Right forelimb (tissue), 1 donor: ENCODE measurements at places on chromosomes 16 and 17.
A peak's percentile ranks its signal among the peaks of the same experiment; 100 is the strongest.

- DNase-seq, result no peak
These were observed 330.7 kb downstream of the KIF2B start for GRCh38 chr17:54153423-54153822.

DNA sequence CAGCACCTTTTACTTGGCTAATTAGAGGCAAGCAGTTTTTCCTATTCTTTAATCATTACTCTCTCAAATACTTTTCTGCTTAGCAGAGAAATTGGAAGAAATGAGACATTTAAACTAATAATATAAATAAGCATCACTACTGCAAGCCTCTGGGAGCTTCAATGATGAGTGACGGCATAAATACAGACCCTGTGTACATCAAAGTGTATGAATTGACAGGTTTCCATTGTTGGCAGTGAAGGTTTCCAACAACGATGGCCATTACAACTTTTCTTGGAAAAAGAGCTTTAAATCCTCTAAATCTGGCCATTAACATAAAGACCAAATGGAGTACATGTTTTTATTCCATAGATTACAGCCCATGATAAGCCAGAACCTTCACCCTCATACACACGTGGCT is 39.4 kb upstream of the CACNG5 start:
- no peak for DNase-seq

DNA sequence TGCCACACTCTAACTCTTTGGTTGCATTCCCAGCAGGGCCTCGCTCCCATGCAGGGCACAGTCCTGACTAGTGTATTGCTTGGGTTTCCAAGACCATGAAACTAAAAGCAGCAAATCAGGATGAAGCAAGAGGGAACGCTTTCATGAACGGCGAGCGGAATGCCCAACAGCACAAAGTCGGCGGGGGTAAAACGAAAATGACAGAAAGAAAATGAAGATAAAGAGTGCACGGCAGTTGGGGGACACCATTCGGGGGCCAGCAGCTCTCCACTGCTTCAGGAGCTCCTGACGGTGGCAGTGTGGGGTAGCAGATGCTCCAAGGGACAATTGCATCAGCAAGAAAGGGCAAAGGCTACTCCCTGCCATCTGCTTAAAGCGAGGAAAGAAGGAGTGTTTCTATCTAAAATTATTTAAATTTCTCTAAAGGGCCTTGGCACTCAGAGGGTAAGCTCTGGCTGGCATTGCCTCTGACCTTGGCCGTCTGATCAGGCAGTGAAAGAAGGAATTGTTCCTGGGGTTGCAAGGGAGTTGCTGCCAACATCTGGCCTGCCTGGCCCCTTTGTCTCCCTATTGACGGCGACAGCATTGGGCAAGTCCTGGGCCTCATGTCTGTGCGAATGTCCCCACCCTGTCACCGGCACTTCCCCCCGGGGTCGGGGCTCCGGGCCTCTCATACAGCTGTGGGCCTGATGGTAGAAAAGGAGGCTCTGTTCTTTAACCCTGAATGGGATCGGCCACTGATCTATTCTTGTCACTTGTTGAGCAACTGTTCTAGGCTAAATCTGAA is 138.2 kb downstream of the CMIP start:
- DNase-seq, result no peak

- no peak for DNase-seq
These were observed 4.1 kb upstream of the PMP22 start for GRCh38 chr17:15269087-15269779.

DNA sequence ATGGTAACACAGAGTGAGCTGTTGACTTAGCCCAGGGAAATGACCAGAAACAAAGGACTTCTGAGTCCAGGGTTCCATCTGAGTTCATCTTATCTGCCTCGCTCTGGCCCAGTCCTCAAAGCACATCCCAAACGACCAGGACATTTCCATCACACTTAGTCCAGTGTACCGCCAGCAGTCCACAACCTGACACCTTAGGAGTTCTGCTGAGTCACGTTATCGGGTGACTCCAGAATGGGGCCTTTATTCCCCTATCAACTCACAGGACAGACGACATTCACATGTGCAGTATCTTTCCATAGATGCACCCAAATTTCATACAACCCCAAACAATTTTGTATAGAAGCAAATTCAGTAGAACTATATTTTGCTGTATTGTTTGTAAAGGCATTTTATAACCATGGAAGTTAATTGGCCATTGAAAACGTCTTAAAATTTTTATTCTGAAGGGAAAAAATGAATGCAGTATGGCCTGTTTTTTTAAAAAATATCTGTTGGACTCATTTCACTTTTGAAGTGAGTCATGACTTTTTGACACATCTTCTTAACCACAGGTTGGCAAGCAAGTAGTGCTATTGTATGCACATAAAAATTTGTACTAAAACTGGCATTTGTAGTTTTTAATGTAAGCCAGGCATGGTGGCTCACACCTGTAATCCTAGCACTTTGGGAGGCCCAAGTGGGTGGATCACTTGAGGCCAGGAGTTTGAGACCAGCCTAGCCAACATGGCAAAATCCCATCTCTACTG is 46.3 kb downstream of the ZNF18 start:
- no peak for DNase-seq

DNA sequence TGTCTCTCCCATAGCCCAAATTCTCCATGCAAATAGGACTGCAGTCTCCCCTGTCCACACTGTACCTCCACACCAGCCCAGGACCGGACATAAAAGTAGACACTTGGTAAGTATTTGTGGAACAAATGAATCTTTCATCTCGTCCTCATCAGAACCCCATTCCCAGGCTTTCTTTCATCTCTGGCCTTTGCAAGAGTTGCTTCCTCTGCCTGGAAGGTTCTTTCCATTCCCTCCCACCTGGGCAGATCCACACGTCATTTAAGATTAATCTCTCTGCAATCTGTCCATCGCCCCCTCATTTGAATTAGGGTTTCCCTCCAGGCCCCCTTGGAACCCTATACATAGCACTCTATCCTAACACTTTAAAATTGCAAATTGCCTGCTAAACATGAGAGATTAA is 3.9 kb upstream of the NXPH3 start:
- no peak for DNase-seq

DNA sequence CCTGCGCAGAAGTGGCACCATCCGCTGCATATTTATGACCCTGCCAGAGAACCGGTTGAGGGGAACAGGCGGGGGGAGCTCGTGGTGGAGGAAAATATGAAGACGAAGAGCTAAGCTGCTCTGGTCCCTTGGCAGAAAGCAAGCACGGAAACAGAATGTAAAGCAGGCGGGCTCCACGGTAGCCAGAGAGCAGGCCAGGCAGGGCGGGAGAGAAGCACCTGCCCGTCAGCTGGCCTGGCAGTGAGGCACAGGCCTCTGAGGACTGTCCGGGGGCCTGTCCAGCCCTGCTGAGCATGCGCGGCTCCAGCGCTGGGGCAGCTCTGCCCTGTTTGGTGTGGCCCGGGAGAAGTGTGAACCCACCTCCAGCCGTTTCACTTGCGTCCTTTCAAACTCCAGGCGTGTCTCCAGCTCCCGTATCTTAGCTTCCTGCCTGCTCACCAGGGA is 46.7 kb downstream of the PIPOX start:
- peak; percentile 72 for DNase-seq

GRCh38 chr16:84732674-84733352 is 33.0 kb downstream of the USP10 start:
- no peak for DNase-seq

- DNase-seq, result peak; percentile 65
These were observed 523 bp downstream of the KCTD2 start for GRCh38 chr17:75047398-75048098.

- DNase-seq, result peak; percentile 92
These were observed 3.1 kb downstream of the RAB11FIP4 start for GRCh38 chr17:31394544-31394943.

GRCh38 chr17:28950017-28950751 is 1.1 kb downstream of the PHF12 start:
- DNase-seq, result peak; percentile 66

GRCh38 chr17:42720996-42721583 is 23.8 kb downstream of the EZH1 start:
- no peak for DNase-seq

DNA sequence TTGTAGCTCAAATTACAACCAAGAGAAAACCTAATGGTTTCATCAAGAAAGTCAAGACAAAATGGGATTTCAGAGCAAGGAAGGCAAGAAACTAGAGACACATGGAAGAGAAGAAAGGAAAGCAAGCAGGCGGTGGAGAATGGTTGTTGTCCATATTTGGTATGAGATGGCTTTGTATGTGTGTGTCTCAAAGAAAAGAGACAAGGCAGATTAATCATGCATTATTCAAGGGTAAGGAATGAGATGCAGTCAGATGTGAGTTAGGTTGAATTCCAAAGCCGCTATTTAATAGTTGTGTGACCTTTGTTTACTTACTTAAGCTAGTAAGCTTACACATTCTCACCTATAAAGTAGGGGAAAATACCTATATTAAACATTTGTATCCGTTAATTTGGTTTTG is 1029.6 kb downstream of the CDH11 start:
- no peak for DNase-seq
